Endothelial cell of umbilical vein (primary cell): ENCODE measurements at places on chromosomes 7 and 10. TPM values are rescaled to one million over a fixed set of nuclear protein-coding genes. Genes with fewer than 3 reads are reported as not detected.
A peak's percentile ranks its signal among the peaks of the same experiment; 100 is the strongest.

GRCh38 chr10:96765406-96766240, 45.3 kb upstream of the PIK3AP1 start:
- no peaks in the 10 kb centered on the region for H3K4me1 ChIP-seq
- H3K36me3 ChIP-seq, result no peaks in the 10 kb centered on the region
- H3K27me3 ChIP-seq, result no peaks in the 10 kb centered on the region
- no peak overlapping the region for H3K27ac ChIP-seq
- H3K4me3 ChIP-seq, result no peak overlapping the region
- DNase-seq, result peak; percentile 38

DNA sequence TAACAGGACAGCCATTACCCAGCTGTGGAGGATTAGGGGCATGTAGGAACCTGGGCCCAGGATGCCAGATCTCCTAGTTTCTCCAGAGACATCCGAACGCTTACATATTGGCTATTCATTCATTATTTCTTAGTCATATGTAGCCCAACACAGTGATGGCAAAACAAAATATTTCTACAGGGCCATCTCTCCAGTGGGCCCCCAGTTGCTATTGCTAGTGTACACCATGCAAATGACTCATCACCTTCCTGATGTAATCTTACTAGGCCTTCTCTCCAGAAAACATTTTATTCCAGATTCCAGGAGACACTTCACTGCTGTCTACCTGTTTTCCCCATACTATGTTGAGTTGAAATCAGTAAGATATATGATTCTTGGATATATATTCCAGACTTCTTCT, 201.7 kb downstream of the PLXDC2 start:
- H3K4me1 ChIP-seq, result no peaks in the 10 kb centered on the region
- no peaks in the 10 kb centered on the region for H3K27me3 ChIP-seq
- H3K27ac ChIP-seq, result no peak overlapping the region

GRCh38 chr7:17313194-17313593, 14.7 kb downstream of the AHR start:
- no peaks in the 10 kb centered on the region for H3K27me3 ChIP-seq
- peaks cover 33% of the 10 kb centered on the region for H3K4me1 ChIP-seq
- no peak overlapping the region for H3K4me3 ChIP-seq
- peak overlapping the region; percentile 64 for H3K27ac ChIP-seq
- DNase-seq, result peak; percentile 85

GRCh38 chr10:126749015-126749655, 78.6 kb upstream of the C10orf90 start:
- H3K27ac ChIP-seq, result no peak overlapping the region
- H3K27me3 ChIP-seq, result no peaks in the 10 kb centered on the region
- no peak overlapping the region for H3K4me3 ChIP-seq
- H3K36me3 ChIP-seq, result no peaks in the 10 kb centered on the region
- H3K4me1 ChIP-seq, result no peaks in the 10 kb centered on the region

GRCh38 chr10:28761084-28761846, 83.9 kb downstream of the BAMBI start:
- no peaks in the 10 kb centered on the region for H3K4me1 ChIP-seq
- no peak for DNase-seq
- no peaks in the 10 kb centered on the region for H3K36me3 ChIP-seq

- no peak for DNase-seq
- H3K4me1 ChIP-seq, result peaks cover 22% of the 10 kb centered on the region
- no peaks in the 10 kb centered on the region for H3K36me3 ChIP-seq
- H3K4me3 ChIP-seq, result no peak overlapping the region
- peak overlapping the region; percentile 66 for H3K27ac ChIP-seq
These were observed 25.1 kb upstream of the PROSER2 start for GRCh38 chr10:11797847-11798633.

DNA sequence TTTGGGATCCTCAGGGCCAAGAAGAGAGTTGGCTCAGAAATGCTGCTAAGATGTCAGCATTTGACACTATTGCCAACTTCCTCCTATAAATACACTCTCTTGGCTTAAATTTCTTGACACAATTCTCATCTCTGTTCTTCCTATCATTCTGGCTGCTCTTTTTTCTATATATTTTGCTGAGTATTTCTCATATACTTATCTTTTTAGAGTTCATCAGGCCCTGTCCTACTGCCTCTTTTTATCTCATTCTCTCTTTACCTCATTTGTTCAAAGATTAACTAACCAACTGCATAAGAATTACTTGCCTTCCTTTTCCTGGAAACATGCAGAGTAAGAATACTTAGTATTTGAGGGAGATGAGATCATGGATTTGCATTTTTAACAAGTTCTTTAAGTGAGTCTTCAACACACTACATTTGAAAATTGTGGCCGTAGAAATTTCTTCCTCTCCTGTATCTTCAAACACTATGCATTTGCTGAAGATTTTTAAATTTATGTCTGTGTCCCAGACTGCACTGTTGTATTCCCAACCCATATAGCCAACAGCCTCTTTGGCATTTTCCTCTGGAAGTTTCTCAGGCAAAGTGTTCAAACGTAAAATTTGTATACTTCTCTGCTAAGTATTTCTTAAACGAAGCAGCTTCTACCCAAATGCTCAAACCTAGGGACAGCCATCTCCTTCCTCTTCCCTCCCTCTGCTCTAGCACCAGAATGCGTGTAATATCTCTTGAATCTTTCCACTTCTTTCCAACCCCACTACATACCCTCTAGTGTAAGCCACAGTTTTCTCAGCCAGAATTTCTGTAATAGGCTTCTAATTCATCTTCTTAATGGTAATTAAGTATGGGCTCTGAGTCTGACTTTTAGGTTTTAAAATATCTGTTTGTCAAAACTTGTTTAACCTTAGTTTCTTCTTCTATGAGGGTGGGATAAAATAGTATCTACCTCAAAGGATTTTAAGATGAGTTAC, 35.5 kb downstream of the ARL4A start:
- no peak overlapping the region for H3K27ac ChIP-seq
- no peaks in the 10 kb centered on the region for H3K27me3 ChIP-seq
- peaks cover 29% of the 10 kb centered on the region for H3K4me1 ChIP-seq
- DNase-seq, result no peak
- H3K4me3 ChIP-seq, result no peak overlapping the region

- no peak for DNase-seq
- H3K4me3 ChIP-seq, result no peak overlapping the region
- H3K36me3 ChIP-seq, result no peaks in the 10 kb centered on the region
- no peak overlapping the region for H3K27ac ChIP-seq
These were observed 88.0 kb downstream of the MDFIC start for GRCh38 chr7:115009736-115010440.

DNA sequence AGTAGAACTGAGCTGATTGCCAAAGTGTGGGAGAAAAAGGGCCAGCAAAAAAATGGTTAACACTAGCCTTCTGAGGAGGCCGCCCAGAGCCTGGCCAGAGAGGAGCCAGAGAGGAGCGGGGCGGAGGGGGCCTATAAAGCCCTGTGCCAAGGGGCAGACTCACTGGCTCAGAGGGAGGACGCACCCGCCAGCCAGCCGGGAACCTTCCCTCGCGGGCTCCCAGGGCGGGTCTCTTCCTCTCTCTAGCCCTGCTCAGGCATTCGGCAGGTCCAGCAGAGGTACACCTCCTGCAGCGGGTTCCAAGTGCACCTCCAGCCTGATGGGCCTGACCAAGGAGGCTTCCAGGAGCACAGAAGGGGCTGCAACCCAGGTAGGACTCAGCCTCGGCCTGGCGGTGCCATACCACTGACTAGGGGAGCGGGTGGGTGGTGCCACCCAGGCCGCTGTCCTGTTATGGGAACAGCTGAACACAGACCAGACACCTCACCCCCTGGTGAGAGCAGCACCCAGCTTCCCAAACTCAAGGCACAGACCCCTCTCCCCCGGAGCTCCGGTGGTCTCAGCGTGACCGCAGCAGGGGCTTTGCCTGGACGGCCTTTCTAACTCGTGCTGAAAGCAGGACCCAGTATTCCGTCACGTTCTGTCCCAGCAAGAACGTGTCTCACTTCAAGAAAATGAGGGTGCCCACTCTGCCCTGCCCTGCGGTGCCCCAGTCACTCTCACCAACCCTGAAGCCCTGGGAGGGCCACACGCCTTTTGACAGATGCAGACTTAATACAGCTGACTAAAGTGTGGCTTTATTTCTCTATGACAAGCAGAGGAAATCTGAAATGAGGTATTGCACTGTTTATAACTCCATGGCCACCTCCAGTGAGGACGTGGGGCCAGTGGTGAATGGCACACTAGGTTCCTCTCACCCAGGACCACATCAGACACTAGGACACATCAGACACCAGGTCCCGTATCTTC, at the start of gene GPER1:
Gene GPER1 (plus strand): TSS at position 162 of the 969 bp plus-strand sequence. CDS start 3,616 bp downstream, outside the sequence.
- no peaks in the 10 kb centered on the region for H3K27me3 ChIP-seq
- no peak for DNase-seq
- peak within 1 kb of the TSS; percentile 7 for H3K4me3 ChIP-seq

DNA sequence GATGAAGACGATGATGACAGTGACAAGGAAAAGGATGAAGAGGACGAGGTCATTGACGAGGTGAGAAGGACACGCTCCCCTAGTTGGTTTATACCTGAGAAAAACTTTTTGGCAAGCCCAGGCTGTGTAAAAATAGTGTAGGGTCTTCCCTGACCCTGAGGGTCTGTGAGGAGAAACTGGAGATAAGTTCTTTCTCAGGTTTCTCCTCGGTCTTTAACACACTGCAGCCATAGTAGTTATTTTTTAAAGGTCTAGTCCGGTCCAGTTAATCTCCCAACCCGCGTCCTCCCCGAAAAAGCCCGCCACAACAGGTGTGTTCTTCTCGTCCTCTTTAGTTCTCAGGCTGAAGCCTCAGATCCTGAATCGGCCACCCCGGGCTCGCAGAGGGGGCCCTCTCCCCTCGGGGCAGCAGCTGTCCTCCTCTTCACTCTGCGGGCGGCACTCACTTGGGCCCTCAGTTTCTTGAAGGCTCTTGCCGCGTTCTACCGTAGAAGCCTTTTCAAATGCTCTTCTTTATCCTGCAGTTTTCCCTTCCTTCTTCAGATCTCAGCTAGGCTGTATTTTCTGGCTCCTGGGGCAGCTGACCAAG, 411 bp downstream of the BCCIP start:
- peak overlapping the region; percentile 79 for H3K4me3 ChIP-seq
- peaks cover 18% of the 10 kb centered on the region for H3K4me1 ChIP-seq
- peak; percentile 10 for DNase-seq
- H3K27me3 ChIP-seq, result no peaks in the 10 kb centered on the region
- H3K27ac ChIP-seq, result peak overlapping the region; percentile 89
- peaks cover 10% of the 10 kb centered on the region for H3K36me3 ChIP-seq

DNA sequence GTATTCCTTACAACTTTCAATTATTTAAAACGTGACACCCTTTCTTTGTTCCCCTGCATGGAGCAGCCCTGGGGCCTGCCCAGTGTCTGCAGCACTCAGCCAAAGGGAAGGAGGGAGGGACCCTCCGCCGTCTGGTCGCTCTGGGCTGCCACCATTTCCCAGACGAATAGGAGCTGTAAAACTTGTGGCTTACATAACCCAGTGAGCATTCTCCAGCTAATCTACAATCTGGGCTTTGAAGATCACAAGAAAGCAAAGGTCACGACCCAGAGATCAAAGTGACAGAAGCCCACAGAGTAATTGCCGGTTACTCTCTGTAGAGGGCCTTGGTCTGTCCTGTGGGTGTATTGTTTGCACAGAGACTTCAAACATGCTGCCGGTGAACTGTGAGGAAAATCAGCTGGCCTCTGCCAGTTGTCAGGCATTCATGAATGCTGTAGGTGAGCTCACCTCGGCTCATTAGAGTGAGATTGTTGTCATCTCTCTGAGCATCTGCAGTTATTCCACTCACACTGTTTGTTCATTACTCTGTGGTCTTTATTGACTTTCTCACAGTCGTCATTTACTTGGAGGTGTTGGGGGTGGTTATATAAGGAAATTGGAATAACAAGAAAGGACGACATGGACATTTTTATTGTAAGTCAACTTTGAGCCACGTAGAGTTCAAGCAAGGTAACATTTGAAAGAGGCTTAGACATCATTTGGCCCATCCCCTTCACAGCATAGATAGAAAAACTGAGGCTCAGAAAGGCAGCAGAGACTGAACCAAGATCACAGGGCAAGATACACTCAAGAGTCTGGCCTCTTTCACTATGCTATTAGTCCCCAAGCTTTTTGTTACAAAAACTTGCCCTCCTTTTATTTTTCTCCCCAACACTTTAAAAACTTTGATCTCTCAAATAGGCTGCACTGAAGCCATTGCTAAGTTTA, 619.8 kb downstream of the LRMDA start:
- no peaks in the 10 kb centered on the region for H3K4me1 ChIP-seq
- no peak overlapping the region for H3K4me3 ChIP-seq
- H3K36me3 ChIP-seq, result no peaks in the 10 kb centered on the region
- no peaks in the 10 kb centered on the region for H3K27me3 ChIP-seq
- H3K27ac ChIP-seq, result no peak overlapping the region

DNA sequence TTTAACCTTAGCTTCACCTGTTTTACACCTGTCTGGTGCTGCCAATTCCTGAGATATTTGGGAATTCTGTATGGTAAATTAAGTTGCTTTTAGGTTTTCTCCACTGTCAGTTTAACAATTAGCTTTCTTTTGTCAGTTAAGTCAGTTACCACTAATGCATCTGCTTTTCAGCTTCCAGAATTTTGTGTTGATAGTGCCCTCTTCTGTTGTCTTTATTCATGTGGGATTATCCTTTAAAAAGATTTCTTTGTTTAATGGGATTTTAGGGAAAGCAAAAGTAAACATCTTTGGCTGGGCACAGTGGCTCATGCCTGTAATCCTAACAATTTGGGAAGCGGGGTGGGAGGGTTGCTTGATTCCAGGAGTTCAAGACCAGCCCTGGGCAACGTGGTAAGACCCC, 8.1 kb downstream of the TFAM start:
- no peak overlapping the region for H3K4me3 ChIP-seq
- no peaks in the 10 kb centered on the region for H3K4me1 ChIP-seq
- peak; percentile 5 for DNase-seq
- H3K27me3 ChIP-seq, result no peaks in the 10 kb centered on the region

DNA sequence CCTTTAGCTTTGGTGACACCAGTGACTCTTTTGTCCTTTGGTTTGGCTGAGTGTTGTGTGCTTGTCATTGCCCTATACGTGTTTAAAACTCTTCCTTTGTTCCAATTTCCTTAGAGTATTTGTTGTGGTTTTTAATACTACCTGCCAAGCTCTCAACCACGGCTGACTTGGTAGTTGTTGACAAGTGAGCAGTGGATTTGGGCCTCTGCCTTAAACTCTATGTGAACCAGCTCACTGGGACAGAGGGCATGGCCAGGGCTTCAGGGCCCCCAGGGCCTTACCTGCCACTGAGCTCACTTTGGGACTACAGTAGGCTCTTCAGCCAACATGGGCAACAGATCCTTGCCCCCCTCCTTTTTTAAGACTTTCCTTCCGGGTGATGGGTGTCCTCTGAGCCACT, 9.6 kb upstream of the DMBT1 start:
- H3K4me1 ChIP-seq, result no peaks in the 10 kb centered on the region
- no peak for DNase-seq
- no peaks in the 10 kb centered on the region for H3K36me3 ChIP-seq
- H3K4me3 ChIP-seq, result no peak overlapping the region
- H3K27me3 ChIP-seq, result no peaks in the 10 kb centered on the region
- no peak overlapping the region for H3K27ac ChIP-seq

- no peaks in the 10 kb centered on the region for H3K27me3 ChIP-seq
- H3K36me3 ChIP-seq, result no peaks in the 10 kb centered on the region
- no peak for DNase-seq
- H3K4me1 ChIP-seq, result peaks cover 6% of the 10 kb centered on the region
- no peak overlapping the region for H3K27ac ChIP-seq
- no peak overlapping the region for H3K4me3 ChIP-seq
These were observed 361.7 kb upstream of the SEMA3C start for GRCh38 chr7:81280531-81280930.

GRCh38 chr10:132110111-132110521, 44.4 kb downstream of the JAKMIP3 start:
- H3K36me3 ChIP-seq, result no peaks in the 10 kb centered on the region
- no peaks in the 10 kb centered on the region for H3K27me3 ChIP-seq
- no peak overlapping the region for H3K27ac ChIP-seq
- no peak for DNase-seq
- H3K4me1 ChIP-seq, result no peaks in the 10 kb centered on the region
- H3K4me3 ChIP-seq, result no peak overlapping the region

Gene NRCAM
- 47.6 and 49.0 TPM in 2 replicates for total RNA-seq

Gene HECW1
- total RNA-seq, result not detected in 2 replicates

Gene RTKN2
- 4.8 and 5.5 TPM in 2 replicates for total RNA-seq

Gene KCNIP2
- 2.2 and 3.0 TPM in 2 replicates for total RNA-seq

Gene ENTPD1
- total RNA-seq, result 23.0 and 27.0 TPM in 2 replicates

Gene EIF4H
- total RNA-seq, result 415 and 434 TPM in 2 replicates

Gene PTPRZ1
- total RNA-seq, result not detected in 2 replicates
